ENCODE measurements at places on chromosomes 1 and 21. TPM values are rescaled to one million over a fixed set of nuclear protein-coding genes. Genes with fewer than 3 reads are reported as not detected.

The RAB42 gene
- 1.6 TPM for total RNA-seq

The DDR2 gene
- 379 TPM for total RNA-seq

The SLAMF9 gene
- total RNA-seq = not detected

The MPL gene
- total RNA-seq = not detected

The C1orf21 gene
- total RNA-seq = 47.3 TPM

The CD53 gene
- not detected for total RNA-seq

The PALMD gene
- 6.0 TPM for total RNA-seq

The DMRTA2 gene
- 0.18 TPM for total RNA-seq

The SYT14 gene
- total RNA-seq = 0.08 TPM

The PRKAA2 gene
- 0.16 TPM for total RNA-seq

The SPRR2F gene
- not detected for total RNA-seq

The PLA2G2D gene
- total RNA-seq = not detected

The PLXNA2 gene
- total RNA-seq = 8.0 TPM

Data from fibroblast of the aortic adventitia (primary cell).